Stimulated activated CD4-positive, alpha-beta T cell treated with anti-CD3 and anti-CD28 coated beads, Interleukin-4, amount 100 ng/mL, for 4 hours (primary cell): ENCODE measurements at places on chromosomes 2 and 18.
A peak's percentile ranks its signal among the peaks of the same experiment; 100 is the strongest.

GRCh38 chr2:201208563-201209252, 25.8 kb downstream of the CASP10 start:
- no peak for DNase-seq

GRCh38 chr18:10120622-10121021, 206.8 kb downstream of the VAPA start:
- DNase-seq, result no peak

- DNase-seq, result no peak
Measured at GRCh38 chr2:35591886-35592285, 763.7 kb upstream of the CRIM1 start.

DNA sequence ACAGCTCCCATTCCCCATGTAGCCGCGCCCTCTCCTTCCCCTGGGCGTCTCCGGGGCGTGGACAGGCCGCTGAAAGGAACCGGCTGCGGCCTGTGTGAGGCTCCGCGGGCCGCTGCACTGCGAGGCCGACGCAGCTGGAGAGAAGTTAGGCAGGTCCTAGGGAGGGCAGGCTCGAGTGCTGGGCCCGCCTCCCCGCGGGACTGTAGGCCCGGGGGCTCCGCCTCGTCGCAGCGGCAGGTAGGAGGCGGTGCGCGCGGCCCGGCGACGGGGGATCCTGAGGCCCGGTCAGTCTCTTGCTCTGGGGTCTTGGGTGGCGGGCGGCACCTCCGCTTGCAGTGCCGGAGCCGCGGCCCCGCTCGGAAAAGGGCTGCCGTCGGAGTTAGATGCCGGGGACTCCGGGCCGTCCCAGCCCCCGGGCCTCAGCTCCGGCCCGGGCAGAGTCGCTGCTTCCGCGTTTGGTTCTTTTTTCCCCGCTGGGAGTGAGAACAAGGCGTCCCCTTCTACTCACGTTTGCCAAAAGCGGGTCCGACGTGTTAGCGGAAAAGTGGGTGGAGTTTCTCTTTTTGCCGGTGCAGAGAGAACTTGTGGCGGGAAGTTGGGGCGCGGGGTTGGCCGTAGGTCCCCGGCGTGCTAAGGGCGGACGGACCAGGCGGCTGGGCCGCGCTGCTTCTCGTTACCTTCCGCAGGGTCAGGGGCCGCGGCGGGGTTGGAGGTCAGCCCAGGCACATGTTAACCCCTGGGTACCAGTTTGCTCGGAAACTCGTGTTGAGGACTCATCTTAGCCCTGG, at the start of gene VRK2:
TSS of gene VRK2 (plus strand) at position 222 of the 788 bp plus-strand sequence. CDS start 2,026 bp downstream, outside the sequence.
- DNase-seq, result peak; percentile 82

- no peak for DNase-seq
Measured at GRCh38 chr2:223554923-223555322, 47.2 kb downstream of the SCG2 start.

- no peak for DNase-seq
Measured at GRCh38 chr2:86045541-86045940, 60.1 kb downstream of the POLR1A start.

DNA sequence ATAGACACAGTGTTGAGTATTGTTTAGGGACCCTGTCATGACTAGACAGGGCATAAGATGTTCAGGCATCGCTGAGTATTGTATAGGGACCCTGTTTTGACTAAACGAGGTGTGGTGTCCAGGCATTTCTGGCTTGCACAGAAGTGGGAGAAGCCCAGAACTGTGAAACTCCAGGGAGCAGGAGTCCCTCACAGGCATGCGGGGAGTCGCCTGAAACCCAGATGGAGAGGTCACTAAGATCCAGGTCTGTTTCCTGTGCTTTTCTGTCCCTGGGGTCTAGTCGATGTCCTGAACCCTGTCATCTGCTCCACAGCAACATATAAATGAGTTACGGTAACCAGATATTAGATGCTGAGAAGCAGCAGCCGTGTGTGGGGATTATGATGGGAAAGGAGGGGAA, 469.0 kb upstream of the SALL3 start:
- DNase-seq, result no peak

GRCh38 chr18:5097116-5097703, 99.8 kb downstream of the AKAIN1 start:
- DNase-seq, result no peak

DNA sequence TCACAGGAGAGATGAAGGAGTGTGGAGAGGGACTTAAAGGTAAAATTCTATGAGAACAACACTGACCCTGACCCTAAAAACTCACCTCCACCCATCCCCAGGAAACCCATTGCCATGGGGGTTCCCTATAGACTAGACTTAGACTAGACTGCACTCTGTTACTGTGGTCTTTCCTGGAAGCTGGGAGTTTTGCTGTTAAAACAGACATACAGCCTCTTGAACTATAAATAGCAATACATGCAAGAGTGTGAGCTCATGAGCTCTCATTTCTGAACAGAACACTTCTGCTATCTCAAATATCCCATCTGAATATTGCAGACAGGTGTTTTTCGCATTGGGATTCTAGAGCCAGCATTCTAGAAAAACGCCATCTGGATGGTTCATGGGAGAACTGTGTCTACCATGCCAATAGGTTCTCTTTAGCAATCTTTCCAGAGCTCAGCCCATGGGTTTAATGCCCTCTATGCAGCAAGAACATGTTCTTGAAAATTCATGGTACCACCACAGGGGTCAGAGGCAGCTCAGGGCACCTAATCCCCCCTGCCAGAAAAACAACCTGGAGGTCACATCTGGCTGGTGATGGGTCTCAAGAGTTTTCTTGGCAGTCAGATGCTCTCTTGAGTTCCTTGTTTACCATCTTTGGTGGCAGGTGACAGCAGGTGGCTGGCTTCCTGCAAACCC, 51.9 kb downstream of the SLC14A2 start:
- DNase-seq, result no peak

GRCh38 chr2:164954186-164954585, 1.1 kb downstream of the SLC38A11 start:
- no peak for DNase-seq
